ENCODE measurements at places on chromosomes 6 and 20.

GRCh38 chr6:43838276-43839036, 68.4 kb downstream of the VEGFA start:
- DNase-seq: peak; percentile 25

- no peak for DNase-seq
These were observed 56.9 kb downstream of the HIVEP1 start for GRCh38 chr6:12068899-12069557.

DNA sequence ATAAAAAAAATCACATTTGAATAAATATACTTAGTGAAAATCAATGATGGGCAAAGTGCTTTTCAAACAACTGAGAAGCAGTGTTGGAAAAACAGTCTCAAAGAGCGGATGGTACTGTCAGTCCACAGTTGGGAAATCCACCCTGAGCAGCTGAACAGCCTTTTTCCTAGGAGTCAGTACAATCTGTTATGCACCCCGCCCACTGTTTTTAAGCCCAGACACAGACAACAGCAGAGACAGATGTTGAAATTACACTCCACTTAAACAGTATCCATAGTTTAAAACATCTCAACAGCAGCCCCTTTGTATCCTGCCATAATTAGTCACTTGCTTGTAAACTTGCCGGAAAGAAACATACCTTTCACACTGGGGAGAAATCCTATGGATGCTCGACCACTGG, 372 bp downstream of the KIAA0408 start:
- DNase-seq: no peak

DNA sequence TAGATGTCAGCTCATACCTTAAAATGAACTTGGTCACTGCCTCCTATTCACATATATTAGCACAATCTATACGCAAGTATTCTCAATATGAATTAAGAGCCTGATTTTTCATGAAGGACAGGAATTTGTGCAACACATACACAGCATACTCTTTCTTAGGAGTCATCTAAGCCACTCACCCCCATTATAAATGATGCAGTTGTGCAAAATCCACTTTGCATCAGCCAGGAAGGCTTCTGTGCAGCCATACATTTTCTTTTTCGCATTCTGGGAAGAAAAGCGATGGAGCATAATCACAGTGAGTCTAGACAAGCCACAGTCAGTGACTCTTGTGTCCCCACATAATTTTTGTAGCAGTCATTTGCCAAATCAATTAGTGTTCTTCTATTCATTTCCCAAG, 66.5 kb downstream of the ZMYND8 start:
- DNase-seq: no peak

GRCh38 chr6:116596815-116597214, 19.5 kb upstream of the RSPH4A start:
- DNase-seq: no peak

DNA sequence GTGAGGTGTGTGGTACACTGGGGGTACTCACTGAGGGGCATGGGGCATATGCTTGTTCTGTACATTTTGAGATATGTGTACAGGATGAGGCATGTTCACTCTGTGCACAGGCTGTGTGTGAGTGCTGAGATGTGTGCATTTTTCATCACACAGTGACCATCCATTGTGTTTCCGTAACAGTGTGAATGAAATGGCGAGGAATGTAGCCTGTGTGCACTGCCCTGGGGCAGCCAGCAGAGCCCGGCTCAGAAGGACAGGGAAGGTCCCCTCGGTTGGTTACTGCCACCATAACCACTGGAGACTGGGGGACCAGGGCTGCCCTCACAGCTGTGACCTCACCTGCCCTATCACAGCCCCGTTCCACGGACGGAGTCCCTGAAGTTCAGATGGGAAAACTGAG, 106.2 kb upstream of the MYL9 start:
- DNase-seq: no peak

DNA sequence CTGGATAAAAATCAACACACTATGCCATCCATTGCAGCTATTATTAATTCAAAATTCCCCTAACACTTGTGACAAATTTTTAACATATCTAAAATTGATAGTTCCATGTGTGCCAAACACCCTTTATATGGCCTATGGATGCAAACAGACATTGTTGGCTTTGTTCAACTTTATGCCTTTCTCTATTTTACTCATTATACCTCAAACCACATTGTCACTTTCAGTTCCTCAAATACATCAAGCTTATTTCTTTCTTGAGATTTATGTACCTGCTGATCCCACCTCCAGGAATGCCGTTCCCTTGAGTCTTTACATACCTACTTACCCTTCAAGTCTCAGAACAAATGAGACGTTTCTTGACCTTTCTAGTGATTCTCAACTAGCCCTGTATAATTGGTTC, 193.5 kb upstream of the PLN start:
- no peak for DNase-seq

DNA sequence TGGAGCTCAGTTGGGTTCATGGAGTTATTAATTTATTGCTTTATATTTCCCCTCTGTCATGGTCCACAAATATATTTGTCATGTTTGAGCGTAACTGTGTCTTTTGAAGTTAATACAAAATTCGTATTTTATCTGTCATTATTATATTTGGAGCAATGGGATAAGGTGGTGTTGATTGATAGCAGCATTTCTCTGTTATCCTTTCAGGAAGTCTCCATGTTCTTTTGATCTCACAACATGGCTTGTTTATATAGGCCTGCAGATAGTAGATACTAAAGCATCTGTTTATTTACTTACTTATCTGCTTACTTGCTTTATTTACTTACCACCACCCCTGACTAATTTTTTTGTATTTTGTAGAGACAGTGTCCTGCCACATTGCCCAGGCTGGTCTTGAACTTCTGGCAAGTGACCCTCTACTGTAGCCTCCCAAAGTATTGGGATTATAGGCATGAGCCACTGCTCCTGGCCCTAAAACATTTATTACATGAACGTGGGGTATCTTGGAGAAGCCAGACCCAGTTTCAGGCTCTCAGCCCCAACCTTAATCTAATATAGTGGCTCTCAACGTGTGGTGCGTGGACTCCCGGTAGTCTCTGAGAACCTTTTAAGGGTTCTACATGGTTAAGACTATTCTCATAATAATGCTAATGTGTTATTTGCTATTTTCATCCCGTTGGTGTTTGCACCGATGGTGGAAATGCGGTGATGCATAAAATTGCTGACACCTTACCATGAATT, 104.2 kb downstream of the NCOA3 start:
- no peak for DNase-seq

- no peak for DNase-seq
These were observed 73.9 kb downstream of the PTPRK start for GRCh38 chr6:128446497-128446896.

GRCh38 chr6:24740861-24741260, 21.9 kb upstream of the C6orf62 start:
- no peak for DNase-seq

DNA sequence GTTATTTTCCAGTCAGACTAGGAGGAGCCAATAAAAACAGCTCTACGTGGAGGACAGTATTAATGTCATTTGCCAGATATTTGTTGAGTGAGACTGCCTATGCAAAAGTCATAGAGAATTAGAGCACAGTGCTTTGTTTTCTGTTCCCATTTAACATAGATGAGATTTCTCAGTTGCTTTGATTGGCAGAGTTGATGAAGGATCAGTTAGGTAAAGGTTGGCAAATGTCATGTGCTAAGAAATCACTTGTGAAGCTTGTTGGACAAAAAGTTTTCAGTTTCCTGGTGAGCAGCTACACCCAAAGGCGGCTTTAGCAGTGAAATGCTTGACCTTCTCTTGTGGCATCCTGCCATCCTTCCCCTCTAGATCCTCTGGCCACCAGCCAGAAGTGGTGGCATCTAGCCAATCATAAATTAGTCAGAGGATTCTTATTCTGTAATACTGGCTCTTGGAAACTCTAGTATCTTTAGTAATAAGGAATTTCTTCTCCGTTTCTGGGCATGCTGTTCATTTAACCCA, 37.0 kb downstream of the BCKDHB start:
- no peak for DNase-seq

All from stimulated activated CD8-positive, alpha-beta memory T cell treated with anti-CD3 and anti-CD28 coated beads, Interleukin-4, amount 100 ng/mL, for 48 hours (primary cell).